Fibroblast of the aortic adventitia (primary cell): ENCODE measurements at places on chromosomes 3 and 15.

DNA sequence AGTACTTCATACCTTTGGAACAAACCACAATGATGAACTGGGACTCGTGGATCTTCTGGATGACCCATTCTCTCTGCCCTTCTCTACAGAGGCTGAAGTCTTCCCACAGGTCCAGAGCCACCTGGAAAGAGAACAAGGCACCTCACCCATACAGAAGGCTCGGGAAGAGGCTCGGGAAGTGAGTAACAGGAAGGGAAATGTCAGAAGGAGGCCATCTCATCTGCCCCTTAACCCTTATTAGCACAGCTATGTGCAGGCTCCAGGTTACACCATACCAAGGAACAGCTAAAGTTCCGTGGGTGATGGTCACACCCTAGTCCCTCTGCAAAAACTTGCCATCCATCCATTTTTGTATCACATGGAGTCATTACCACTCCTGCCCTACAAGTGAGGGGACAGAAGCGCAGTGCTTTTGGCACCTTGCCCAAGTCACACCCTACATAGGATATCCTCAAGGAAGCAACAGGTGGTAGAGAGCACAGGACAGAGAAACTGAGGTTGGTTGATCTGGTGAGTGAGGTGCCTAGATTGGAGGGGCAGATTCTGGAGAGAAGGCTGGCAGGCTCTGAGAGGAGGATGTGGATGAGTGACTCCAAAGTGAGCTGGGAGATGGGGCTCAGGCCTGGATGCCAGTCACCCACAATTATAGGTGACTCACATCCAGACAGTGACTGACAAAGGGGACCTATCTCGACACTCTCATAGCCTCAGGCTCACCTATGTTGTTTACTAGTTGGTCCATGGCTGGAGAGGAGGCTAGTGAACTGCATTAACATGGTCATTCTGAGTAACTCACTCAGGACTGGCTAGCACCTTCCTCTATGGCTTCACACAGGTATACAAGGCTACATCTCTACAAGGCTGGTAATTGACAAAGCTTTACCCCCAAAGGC is 38.2 kb downstream of the SPATA12 start:
- no peak for DNase-seq

GRCh38 chr15:85480923-85481322 is 100.5 kb downstream of the AKAP13 start:
- no peak for DNase-seq

- DNase-seq: peak; percentile 75
These were observed 325.7 kb downstream of the MAGI1 start for GRCh38 chr3:65713016-65713415.

DNA sequence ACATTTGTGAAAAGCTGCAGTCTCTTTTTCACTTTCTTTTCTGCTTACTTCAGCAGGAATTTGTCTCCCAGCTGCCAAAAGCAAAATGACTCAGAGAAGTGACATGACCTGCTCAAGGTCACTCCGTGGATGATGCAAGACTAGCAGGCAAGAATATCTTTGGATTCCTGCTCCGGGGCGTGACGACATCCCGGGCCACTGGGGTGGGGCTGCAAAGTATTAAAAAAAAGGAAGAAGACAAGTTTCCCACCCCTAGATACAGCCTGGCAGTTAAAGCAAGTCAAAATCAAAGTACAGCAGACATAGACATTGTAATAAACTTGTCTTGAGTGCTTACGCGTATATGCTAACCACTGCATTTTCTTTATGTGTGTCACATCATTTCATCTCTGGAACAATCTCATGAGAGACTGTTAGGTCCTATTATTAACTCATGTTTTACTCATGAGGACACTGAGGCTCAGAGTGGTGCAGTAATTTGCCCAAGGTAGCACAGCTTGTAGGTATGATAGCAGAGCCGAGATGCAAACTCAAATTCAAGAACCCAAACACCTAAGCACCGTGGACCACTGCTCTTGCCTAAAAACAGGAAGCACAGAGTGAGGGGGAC is 485.2 kb upstream of the PROK2 start:
- DNase-seq: peak; percentile 97

- no peak for DNase-seq
These were observed 3.3 kb upstream of the TIPIN start for GRCh38 chr15:66359740-66360139.

- DNase-seq: no peak
These were observed 7.6 kb downstream of the LPCAT4 start for GRCh38 chr15:34359416-34359815.

GRCh38 chr15:86155551-86155950 is 75.9 kb downstream of the AGBL1 start:
- no peak for DNase-seq

DNA sequence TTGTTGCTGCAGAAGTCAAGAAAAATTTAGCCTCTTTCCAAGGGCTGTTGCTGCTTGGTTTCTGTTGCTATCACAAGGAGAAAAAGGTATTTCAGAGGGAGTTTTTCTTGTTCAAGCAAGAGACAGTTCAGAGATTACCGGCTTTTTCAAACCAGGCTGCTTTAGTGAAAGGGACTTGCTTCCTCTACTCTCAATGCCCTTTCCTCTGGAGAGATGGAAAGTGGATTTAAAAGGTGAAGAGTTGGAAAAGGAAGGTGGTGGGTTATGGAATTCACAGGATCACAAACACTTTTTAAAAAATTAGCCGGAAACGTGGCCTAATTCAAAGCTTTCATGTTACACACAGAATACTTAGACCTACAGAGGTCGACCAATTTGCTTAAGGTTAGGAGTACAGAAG is 1.1 kb downstream of the PARP6 start:
- DNase-seq: peak; percentile 5

- no peak for DNase-seq
These were observed 99.9 kb downstream of the THRB start for GRCh38 chr3:24394754-24395153.

- peak; percentile 36 for DNase-seq
These were observed 966 bp downstream of the MYO1E start for GRCh38 chr15:59371458-59372351.

DNA sequence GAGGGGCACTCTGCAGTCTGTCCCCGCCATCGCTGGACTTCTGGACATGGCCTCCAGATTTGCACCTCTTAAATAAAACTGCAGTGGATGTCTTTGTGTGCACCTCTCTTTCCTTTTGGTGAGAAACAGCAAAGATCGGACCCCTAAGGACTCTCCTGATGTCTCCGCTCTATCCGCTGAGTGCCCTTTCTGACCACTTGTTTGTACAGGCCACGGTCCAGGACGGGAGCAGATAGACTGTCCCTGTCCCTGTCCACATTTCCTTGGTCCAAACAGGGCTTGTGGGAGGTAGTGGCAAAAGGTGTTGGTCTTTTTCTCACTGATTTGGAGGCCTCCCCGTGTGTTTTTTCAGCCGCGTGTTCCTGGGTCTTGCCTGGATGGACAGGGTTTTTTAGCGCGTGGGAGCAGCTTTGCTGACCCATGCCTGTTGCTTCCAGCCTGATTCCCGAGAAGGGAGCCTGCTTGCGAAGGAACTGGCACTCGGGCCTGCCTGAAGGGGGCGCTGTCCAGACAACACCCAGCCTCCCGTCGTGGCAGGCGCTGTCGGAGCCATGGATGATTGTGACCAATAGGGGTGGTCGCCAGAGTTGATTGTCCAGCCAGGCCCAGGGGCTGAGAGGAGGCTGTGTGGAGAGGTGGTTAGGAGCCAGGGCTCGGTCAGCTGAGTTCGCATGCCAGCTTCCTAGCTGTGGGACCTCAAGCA is 13.2 kb upstream of the STAB1 start:
- DNase-seq: no peak

- DNase-seq: no peak
These were observed 163.2 kb downstream of the WNT7A start for GRCh38 chr3:13716540-13717221.

DNA sequence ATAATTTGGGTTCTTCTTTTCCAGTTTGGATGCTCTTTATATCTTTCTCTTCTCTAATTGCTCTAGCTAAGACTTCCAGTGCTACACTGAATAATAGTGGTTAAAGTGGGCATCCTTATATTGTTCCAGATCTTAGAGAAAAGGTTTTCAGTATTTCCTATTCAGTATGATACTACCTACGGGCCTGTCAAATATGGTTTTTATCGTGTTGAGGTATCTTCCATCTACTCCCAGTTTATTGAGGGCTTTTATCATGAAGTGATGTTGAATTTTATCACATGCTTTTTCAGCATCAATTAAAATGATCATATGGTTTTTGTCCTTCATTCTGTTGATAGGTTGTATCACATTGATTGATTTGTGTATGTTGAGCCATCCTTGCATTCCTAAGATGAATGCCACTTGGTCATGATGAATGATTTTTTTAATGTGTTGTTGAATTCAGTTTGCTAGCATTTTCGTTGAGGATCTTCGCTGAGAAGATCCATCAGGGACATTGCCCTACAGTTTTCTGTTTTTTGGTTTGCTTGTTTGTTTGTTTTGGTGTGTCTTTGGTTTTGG is 3.0 kb upstream of the LRRC34 start:
- DNase-seq: no peak

DNA sequence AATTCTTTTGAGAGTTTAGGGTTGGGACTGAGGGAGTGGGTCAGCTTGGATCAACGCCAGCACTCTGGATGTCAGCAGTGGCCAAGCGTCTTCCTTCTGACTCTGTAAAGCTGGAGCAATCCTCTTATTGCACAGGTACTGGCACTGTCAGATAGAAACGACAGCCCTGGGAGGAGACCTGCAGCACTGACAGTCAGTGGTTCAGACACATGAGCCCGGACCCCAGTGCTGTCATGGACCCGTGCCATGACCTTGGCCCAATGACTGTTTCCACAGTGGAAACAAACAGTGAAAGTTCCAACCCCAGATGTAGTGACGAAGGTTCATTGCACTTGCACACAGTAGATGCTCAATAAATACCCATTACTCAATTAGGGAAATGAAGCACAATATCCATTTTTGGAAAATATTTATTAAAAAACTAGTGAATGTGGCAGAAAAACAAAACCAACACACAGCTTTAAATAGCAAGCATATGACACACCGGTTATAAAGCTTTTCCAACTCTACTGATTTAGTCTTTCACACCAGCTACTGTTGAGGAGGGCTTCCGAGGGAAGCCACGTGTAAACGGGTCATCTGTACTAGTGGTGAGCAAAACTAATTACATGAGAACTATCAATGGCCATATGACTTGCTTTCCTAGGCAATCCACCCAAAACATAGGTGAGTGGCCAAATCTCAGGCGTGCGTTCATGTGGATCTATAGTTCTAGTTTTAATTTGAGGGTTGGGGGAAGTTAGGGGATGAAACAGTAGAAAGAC is 22.1 kb downstream of the SIAH2 start:
- DNase-seq: no peak

- peak; percentile 7 for DNase-seq
These were observed 274.8 kb downstream of the BBX start for GRCh38 chr3:107797586-107797985.

DNA sequence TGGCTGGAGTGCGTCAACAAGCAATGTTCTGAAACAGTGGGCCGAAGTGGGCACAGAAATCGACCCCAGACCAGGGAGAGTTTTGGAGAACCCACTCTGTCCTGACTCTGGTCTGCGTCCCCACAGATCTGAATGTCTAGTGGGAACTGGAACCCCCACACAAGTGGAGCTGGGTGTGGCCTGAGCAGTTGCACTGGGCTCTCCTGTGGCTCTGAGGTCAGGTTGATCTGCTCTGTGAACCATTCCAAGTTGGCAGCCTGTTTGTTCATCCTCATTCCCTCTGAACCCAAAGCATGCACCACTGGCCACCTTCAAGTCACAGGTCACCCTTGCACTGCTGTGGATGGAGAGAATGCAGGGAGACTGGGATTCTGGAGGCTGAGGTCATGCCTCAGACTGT is 60.5 kb downstream of the STARD5 start:
- no peak for DNase-seq

DNA sequence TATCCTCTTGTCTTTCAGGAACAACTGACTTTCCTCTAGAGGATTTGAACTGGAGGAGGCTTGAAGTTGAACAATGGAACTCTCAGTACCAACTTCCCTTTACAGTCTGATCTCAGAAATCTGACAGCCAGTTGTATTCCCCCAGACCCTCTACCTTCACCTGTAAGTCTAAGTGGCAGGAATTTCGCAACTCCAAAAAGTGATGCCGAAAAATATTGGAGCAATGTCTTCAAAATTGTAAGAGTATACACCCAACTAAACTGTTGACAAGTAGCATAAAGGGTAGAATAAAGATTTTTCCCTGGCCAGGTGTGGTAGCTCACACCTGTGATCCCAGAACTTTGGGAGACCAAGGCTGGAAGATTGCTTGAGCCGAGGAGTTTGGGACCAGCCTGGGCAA is 69.1 kb upstream of the CFAP20DC start:
- no peak for DNase-seq

GRCh38 chr15:47736143-47736786 is 19.0 kb downstream of the SEMA6D start:
- no peak for DNase-seq

DNA sequence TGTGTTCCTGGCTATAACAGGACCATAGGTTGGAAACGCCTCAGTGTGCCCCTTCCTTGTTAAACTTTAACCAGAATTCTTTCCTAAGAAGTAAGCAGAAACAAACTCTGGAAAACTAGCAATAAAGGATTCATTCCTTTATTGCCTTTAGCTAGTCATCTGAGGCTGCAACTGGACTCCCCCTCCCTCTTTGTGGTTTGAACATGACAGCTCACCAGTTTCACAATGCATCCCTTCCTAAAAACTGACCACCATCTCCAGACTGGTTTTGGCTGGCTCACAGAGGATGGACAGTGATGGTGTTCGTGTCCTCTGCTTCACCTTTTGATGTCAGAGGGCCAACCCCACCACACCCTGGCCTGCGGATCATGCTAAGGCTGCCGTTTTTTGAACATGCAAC is 27.9 kb upstream of the TGFBR2 start:
- DNase-seq: peak; percentile 89

- DNase-seq: peak; percentile 80
These were observed 75.3 kb downstream of the TGFBR2 start for GRCh38 chr3:30681649-30682211.

- DNase-seq: peak; percentile 91
These were observed 72.7 kb downstream of the DZIP3 start for GRCh38 chr3:108662142-108662738.

- DNase-seq: no peak
These were observed 228.8 kb upstream of the BHLHE40 start for GRCh38 chr3:4750306-4750968.

GRCh38 chr3:128222796-128223385 is 69.6 kb downstream of the EEFSEC start:
- no peak for DNase-seq

DNA sequence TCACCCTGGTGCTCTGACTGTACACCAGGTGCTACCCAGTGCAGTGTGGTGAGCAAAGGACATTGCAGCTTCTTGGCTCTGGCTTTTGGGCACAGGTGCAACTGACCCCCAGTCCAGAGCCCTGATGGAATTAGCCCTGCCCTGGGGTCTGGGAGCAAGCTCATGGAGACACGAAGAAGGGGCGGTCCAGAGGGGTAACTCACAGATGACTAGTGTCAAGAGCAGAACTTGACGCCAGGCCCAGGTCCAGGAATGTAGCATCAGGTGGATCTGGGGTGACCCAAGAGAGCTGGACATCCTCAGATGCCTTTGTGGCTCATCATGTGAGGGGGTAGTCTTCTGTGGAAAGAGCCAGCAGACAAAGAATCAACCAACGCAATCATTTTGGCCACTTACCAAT is 88.9 kb downstream of the ASB7 start:
- no peak for DNase-seq
